Fibroblast of skin of scalp (primary cell): ENCODE measurements at places on chromosomes 3 and 15.

DNA sequence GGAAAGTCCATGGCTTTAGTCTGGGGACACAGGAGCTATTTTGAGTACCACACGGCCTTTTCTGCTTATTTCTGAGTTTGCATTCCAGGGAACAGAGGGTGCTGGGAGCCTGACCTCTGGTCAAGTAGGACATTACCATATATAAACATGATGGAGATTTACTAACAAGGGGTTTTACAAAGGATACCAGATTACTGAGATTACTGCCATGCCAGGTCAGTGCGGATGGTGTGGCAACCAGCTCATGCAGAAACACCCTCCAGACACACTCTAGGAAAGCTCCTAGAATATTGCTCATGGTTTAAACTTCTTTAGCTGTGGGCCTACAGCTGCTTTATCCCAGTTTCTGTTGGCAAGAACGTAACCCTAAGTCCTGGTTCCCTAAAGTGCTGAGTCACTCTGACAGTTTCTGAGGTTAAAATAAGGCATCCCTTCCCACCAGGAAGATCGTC, 54.3 kb upstream of the AGTR1 start:
- DNase-seq = peak; percentile 89

DNA sequence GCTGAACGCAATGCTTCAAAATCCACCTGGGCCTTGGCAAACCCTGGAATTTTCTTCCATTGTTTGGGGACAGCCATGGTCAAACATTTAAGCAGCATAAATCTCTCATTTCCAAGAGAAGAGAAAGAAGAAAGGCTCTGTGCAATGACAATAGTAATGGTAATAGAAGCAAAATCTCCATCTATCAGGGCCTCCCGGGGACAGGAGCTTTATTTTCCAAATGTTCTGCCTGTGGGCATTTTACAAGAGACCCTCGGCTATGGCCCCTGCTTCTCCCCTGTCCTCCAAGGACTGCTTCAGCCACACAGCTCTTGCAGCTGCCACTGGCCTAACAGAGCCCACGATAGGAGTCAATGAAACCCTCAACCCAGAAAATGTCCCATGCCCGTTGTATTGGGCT, 12.7 kb upstream of the FAM240A start:
- DNase-seq = no peak

DNA sequence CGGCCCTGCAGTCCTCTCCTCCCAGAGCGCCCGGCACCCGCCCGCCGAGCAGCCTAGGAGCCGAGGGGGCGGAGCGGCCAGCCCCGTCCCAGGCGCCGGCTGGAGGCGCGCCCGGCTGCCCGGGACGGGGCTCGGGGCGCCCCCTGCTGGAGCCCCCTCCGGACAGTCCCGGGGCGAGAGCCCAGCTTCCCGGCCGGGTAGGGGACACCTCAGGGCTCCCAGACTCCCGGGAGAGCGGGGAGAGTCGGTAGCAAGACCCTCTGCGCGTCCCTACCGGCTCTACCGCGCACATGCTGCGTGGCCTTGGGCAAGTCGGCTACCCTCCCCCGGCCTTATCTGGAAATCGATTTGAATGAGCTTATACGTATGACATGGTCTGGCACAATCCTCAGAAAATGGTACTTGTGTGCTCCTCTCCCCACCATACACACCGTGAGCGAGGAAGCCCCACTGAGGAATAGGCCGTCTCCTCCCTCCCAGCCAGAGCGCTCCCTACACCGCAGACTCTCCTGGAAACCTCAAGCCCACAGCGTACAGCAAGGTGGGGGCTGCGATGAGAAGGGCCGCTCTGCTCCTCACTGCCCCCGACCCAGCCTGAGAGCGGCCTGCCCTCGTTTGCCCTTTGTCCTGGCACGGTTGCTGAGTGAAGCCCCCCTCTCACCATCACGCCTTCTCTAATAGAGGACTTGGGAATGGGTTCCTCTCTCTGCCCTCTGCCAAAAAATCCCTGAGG, at the start of gene DAPK2:
DAPK2 (minus strand) TSS at position 65 of the 733 bp plus-strand sequence. CDS start 6,224 bp downstream, outside the sequence.
- DNase-seq = peak; percentile 76

DNA sequence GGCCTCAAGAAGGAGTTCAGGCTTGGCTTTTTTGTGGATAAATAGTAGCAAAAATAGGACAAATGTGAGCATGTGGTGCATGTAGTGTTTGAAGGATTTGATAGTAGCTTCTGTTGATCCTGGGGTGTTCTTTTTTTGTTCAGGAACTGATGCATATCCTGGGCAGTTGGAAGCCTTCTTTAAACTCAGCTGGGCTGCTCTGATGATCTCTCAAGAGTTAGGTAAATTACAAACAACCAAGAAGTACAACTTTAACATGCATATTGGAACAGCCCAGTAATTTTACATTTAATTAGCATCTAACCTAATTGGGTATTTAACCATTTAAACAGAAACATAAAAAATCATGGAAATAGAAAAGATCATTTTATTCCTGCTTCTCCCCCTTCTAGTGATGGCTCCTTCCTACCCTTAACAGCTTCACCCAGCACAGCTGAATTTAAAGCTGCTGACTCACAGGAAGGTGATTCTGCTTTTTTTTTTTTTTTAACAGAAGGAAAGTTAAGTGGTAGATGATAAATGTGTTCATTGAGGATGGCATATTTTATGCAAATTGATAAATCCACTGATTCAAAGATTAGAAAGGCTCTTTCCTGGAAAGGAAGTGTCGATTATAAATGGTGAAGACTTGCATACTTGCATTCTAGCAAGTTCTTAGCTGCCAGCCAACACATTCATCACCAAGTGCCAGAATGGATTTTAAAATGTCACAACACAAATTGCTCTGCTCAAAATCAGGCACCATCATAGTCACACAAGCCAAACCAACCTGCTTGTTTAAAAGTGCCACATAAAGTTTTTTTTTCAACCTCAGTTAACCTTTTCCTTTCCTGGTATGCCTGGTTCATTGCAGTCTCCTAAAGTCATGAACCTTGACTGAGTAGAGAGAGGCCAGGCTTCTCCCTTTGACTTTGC, 20.0 kb downstream of the SLC35G2 start:
- peak; percentile 26 for DNase-seq

DNA sequence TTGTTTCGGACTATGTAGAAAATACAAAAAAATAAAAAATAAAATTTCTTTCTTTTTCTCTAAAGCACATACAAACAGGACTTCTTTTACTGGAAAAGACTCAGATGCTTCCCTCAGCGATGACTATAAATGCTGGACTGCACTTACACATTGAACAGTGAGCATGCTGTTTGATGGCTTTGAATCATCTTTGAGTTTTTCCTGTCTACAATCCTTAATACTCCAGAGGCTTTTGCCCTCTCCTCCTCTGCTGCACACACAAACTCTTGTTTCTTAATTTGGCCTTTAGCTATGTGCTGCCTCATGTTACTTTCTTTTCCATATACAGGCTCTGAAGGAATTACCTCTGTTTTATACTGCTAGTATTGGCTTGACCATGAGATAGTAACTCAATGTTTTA, 575.1 kb downstream of the EPHA3 start:
- DNase-seq = no peak

DNA sequence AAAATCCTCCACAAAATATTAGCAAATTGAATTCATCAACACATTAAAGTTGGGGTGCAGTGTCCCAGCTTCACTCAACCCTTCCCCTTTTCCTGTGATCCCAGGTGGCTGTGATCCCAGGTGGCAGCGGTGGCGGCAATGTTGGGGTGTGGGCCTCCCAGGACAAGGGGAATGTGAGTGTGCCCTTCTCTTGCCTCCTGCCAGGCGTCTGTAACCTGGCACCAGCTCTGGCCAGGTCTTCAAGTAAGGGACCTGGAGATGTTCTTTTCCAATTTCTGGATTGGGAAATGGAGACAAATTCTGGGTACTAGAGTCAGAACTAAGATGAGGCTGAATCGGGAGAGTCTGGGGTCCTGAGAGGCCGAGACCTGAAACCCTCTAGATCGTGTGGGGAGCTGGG, 20.1 kb downstream of the GOLGA6A start:
- DNase-seq = no peak

- no peak for DNase-seq
Measured at GRCh38 chr3:160870327-160870726, 114.3 kb downstream of the PPM1L start.

- DNase-seq = peak; percentile 64
Measured at GRCh38 chr3:31472479-31473390, 60.0 kb upstream of the STT3B start.

DNA sequence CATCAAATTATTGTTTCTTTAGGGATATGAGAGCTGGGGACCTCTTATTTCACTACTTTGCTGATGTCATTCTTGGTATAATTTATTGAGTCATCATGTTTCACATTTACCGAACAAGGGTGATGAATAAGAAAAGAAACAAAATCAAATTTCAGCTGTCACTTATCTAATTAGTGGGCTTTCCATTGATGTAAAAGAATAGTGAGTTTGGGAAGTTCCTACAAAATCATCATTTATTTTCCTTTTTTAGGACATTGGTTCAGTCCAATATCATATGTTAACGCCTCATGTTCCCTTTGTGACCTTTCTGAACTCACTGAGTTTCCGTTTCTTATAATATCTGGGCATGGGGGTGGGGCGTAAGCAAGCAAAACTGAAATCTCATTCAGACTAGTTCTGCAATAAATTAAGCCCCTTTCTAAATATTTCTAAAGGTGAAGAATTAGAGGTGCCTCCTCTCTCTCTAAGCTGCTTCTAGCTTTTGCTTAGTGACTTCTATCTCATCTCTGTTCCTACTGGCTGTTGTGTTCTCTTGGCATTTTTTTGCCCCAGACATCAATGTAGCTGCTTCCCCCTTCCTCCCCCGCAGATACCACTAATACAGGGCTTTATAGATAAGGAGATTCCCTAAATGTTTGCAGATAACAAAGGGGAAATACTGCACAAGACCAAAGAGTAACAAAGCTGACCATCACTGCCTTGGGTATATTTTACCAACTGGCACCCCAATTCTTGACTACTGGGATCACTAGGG, 238.0 kb upstream of the CTNNB1 start:
- DNase-seq = no peak

- no peak for DNase-seq
Measured at GRCh38 chr3:183629546-183630301, 5.7 kb upstream of the KLHL24 start.

- DNase-seq = no peak
Measured at GRCh38 chr3:78880603-78881461, 887.0 kb downstream of the ROBO1 start.

- DNase-seq = no peak
Measured at GRCh38 chr15:22231603-22232002, 151.3 kb downstream of the OR4M2 start.

- no peak for DNase-seq
Measured at GRCh38 chr3:177157492-177157891, 39.8 kb downstream of the TBL1XR1 start.

DNA sequence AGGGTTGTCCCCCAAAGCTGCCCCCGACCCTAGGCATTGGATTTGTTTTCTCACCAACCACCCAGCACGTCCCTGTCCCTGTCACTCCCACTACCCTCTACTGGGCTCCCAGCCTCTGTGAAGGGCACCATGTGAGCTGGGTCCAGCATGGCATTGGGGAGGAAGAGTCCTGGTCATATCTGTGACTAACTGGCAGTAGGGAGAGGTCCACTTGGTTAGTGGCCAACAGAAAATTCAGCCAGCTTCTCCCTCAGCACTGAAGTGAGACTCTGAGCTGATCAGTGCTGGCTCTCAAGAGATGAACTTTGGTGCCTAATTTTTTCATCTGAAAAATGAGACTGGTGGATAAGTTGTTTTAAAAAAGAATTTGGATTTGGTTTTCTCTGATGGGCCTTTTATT, 11.3 kb upstream of the KIF23 start:
- no peak for DNase-seq

DNA sequence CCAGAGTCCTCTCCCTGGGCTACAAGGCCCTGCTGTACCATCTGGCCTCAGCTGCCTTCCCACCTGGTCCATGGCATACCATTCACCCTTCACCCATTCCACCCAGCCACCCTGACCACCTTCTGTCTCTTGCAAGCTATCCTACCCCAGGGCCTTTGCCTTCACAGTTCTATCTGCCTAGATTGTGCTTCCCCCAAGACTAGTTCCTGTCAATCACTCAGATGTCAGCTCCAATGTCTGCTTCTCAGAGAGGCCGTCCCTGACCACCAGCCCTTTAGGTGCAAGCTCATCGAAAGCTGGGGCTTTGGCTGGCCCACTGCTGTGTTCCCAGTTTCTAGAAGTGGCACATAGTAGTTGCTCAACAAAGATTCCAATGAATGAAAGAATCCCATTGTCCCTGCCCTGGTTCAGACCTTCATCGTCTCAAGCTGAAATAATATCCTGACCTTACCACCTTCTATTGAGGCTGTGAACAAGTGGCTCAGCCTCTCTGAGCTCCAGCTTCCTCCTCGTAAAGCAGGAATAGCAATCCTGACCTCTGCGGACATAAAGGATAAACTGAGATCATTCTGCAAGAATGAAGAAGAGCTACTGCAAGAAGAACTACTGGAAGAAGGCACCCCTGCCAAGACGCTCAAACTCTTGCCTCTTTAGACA, 15.8 kb downstream of the EFCAB12 start:
- no peak for DNase-seq

DNA sequence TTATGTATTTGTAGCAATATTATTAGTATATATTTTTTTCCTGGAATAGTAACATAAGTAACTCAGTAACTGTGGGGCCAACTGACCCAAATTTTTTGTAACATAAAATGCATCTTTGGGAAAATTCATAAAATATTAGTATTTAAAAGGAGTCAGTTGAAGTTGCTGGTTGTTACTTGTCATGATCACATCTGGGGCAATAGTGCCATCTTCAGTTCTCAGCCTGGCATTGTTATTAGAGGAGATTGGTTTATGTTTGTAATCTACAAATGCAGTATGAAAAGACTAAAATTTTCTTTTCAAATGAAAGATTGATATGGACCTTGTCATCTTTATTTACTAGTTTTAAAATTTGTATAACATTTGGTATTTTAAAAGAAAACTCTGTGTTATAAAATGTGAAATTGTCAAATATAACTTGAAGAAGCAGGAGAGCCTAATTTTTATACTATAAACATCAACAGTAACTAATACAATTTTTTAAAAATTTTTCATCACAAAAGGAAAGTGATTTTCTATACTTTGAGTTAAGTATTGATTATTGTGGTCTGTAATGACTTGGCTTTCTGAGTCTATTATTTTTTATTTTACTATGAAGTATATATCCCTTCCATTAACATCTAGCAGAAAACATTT, 38.8 kb upstream of the MLF1 start:
- DNase-seq = peak; percentile 67
